ENCODE measurements at places on chromosomes 1 and 21.

- DNase-seq, result no peak
Measured at GRCh38 chr1:157849229-157849875, 7.7 kb upstream of the CD5L start.

DNA sequence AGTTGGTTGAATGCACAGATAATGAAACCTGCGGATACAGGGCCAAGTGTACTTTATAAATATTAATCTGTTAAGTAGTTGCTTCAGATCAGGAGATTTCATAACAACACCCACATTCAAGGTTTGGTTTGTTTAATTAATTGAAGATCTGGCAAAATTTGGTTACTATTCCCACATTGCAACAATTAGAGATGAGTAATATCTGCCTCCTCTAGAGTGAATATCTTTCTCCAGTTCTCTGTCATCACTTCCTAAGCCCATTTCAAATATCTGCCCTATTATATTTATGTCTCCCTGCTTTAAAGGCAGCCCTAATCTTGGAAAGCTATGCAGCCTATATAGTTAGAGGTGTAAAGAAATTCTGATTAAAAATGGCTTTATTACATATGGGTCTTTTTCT is 61.4 kb downstream of the PPP2R5A start:
- DNase-seq, result no peak

GRCh38 chr1:207646944-207647579 is 2.1 kb downstream of the CR1L start:
- no peak for DNase-seq

- DNase-seq, result no peak
Measured at GRCh38 chr1:213409971-213410370, 358.9 kb downstream of the RPS6KC1 start.

DNA sequence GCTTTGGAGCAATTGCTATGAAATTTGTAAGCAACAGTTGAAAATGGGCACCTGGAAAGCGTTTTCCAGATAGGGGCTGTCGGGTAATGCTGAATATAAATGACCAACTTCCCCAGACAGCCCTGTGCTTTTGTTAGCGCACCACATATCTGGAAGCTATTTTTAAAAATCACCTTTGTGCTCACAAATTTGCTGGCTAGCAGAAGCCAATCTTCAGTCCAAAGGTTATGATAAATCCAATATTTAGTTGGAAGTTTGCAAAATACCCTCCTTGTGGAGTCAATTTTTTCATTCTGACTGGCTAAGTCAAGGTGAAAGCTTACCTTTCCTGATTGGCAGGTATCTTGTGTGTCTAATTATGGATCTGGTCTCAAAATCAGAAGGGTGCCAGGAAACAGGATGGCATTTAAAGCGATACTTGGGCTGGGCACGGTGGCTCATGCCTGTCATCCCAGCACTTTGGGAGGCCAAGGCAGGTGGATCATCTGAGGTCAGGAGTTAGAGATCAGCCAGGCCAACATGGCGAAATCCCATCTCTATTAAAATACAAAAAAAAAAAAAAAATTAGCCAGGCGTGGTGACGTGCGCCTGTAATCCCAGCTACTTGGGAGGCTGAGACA is 124.1 kb upstream of the AJAP1 start:
- no peak for DNase-seq

GRCh38 chr1:54791880-54792522 is 9.1 kb downstream of the TTC22 start:
- no peak for DNase-seq

DNA sequence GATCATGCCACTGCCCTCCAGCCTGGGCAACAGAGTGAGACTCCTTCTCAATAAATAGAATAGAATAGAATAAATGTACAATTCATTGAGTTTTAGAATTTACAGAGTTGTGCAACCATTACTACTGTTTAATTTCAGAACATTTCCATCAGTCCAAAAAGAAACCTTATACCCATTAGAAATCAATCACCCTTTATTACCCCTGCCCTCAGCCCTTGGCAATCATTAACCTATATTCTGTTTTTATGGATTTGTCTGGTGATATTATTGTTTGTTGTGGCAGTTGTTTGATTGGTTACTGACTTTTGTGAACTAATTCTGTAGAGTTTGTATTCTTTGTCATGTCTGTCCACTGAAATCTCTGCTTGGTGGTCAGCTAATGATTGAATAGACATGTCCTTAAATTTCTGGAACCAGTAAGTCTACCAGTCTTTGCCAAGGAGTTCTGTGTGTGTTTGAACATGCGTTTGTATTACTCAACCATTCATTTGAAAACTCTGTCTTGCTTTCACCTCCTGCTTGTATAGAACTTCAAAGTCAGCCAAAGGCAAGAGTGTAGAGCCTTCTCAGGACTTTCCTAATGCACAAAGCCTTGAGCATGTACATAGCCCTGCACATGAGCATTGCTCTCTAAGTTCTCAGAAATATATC is 208.8 kb downstream of the GPR52 start:
- DNase-seq, result no peak

- DNase-seq, result no peak
Measured at GRCh38 chr1:222529916-222530315, 18.0 kb downstream of the HHIPL2 start.

- DNase-seq, result no peak
Measured at GRCh38 chr1:80594013-80594412, 1206.7 kb upstream of the ADGRL2 start.

- DNase-seq, result no peak
Measured at GRCh38 chr1:57883642-57883995, 459.8 kb upstream of the DAB1 start.

DNA sequence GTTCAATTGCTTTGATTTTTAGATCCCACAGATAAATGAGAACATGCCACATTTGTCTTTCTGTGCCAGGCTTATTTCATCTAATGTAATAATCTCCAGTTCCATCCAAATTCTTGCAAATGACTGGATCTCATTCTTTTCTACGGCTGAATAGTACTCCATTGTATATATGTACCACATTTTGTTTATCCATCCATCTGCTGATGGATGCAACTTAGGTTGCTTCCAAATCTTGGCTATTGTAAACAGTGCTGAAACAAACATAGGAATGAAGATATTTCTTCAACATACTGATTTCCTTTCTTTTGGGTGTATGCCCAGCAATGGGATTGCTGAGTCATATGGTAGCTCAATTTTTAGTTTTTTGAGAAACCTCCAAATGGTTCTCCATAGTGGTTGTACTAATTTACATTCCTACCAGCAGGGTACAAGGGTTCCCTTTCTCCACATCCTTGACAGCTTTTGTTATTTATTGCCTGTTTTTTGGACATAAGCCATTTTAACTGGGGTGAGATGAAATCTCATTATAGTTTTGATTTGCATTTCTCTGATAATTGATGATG is 344.4 kb downstream of the KCTD3 start:
- DNase-seq, result no peak

Data from progenitor cell of endocrine pancreas (in vitro differentiated cells).